Stimulated activated CD4-positive, alpha-beta T cell treated with anti-CD3 and anti-CD28 coated beads, Interleukin-4, amount 100 ng/mL, for 48 hours (primary cell): ENCODE measurements at places on chromosomes 1 and 21.

- no peak for DNase-seq
Observed at GRCh38 chr1:183281039-183281438, 95.0 kb downstream of the LAMC2 start.

DNA sequence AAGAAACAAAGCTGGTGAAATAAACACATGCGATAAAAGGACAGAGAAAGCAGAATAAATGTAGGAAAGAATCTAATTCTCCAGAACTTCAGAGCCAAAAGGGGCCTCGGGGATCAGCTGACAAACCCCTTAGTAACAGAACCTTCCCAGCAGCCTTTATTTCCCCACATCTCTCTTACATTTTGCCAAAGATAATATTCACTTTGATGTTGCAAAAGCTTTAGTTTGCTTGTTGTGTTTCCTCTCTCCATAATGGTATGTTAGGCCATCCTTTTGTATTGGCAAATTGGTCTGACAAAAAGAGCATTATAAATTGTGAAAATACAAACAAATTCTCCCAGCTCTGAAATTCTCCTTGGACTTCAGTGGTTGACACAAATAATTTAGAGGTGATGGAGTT, 54.9 kb downstream of the OPTC start:
- no peak for DNase-seq

DNA sequence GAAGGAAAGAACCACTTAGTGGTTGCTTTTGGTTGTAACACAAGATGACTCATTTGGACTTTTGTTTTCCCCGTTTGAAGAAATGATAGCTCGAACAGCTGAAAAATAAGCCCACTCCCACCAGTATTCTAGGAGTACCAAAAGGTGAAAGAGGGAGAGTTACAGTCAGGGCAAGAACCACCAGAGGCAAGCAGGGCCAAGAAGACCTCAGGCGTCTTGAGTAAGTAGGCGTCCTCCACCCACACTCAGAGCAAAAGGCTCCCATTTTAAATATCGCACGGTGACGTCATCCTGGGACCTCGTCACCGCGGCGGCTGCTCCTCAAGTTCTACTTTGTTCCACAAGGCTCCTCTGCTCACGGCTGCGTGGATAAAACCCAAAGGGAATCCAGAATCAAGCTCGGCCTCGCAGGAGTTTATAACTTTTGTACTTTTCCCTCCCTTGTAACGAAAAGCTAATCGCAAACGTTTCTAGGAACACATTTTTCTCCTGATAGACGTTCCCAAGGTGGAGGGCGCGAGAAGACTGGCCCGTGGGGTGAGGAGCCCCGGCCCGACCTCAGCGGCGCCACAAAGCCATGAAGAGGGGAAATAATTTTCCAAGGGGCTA, 1.2 kb downstream of the BTG3 start:
- peak; percentile 69 for DNase-seq

GRCh38 chr1:201731142-201731541, 97.8 kb upstream of the IPO9 start:
- DNase-seq: no peak

DNA sequence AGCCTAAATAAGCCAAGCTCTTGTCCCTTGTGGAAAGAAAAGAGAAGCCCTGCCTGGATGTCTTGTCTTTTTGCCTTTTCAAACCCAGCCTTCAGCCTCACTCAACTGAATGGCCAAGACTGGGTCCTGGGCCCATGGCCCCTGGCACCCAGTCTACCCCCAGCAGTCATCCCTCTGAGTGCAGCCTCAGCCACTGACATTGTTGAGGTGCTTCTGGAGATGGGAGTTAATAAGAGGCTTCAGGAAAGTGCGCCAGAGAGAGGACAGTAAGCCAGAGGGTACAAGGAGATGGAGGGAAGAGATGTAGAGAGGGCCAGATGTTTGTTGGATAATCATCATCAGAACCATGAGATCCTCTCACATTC, 6.8 kb downstream of the FNDC5 start:
- no peak for DNase-seq

GRCh38 chr1:23801876-23802275, 1.3 kb upstream of the GALE start:
- no peak for DNase-seq

DNA sequence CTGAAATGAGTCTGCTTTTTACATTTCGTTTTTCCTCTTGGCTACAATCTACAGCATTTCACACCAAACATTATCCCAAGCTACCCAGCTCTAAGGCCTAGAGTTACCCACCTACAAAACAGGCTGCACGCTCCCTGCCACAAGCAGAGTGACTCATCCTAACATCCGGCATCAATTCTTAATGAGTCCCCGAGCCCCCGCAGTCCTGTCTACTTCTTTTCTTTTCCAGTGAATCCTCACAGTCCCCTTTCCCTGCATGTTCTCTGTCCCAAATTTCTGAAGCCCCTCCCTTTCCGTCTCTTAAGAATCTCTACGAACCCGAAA, 650 bp downstream of the PCNX2 start:
- DNase-seq: peak; percentile 37

GRCh38 chr1:8274352-8274751, 43.6 kb upstream of the SLC45A1 start:
- no peak for DNase-seq
